ENCODE measurements at places on chromosomes 1 and 21. TPM values are rescaled to one million over a fixed set of nuclear protein-coding genes. Genes with fewer than 3 reads are reported as not detected.

SETD4 gene
- total RNA-seq, result 22.8 TPM

DNA sequence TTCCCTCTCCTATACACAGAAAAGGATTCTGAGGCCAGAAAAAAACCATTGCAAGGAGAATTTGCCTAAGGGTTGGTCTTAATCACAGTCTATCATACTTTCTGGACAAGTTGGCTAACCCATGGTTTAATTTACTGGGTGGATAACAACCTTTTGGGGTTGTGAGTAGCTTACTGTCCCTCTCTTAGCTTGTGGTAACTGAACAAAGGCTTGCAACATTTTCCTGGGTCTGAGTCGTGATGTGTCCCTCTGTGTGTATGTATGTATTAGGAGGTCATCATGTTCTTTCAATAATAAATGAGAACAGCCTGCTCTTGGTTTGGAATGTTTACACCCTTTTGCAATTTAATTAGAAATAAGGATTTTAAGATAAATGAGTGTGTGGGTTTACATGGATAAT, 36.7 kb downstream of the PAPPA2 start:
- H3K36me3 ChIP-seq, result no peaks in the 10 kb centered on the region
- DNase-seq, result no peak
- no peaks in the 10 kb centered on the region for H3K4me1 ChIP-seq
- H3K27ac ChIP-seq, result no peak overlapping the region

GRCh38 chr1:184354719-184355118, 32.1 kb upstream of the C1orf21 start:
- no peak overlapping the region for H3K27ac ChIP-seq
- no peaks in the 10 kb centered on the region for H3K27me3 ChIP-seq
- no peaks in the 10 kb centered on the region for H3K4me1 ChIP-seq
- H3K4me3 ChIP-seq, result no peak overlapping the region

C2CD2 gene
- total RNA-seq, result 20.1 TPM

DNA sequence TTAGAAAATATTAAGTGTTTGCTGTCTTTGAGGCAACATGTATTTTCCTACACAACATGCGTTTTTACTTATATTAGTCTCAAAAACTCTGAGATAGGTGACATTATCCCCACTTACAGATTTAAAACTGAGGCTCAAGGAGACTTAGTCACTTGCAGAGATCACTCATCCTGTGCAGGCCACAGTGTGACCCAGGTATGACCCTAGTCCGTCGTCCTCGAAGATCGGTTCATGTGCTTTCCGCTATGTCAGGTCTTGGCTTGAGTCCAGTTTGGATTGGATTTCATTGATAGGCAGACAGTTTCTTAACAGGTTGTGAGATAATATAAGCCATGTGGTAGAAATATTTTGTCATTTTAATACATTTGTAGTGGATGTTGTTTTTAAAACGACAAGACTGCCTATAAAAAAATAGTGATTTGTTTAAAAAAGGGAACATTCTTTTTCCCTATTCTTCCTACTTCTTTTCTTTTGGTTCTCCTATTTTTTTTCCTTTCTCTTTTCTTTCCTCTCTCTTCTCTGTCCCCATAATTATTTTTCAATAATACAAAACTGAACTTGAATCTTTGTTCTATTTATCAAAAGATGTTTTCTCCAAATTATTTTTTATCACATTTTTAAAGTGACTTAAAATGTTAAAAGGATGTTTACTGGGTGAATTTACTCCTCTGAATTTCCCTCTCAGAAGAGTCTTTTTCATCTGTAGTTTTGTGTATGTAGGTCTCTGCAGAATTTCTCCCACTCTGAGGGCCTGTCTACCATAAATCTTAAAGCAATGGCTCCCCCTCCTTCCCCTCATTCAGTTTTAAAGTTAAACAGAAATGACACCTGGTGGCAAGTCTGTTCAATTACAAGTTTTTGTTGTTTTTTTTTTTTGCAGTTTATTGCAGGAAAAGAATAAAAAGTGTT, 81.8 kb downstream of the PHTF1 start:
- peaks cover 3% of the 10 kb centered on the region for H3K36me3 ChIP-seq
- H3K4me3 ChIP-seq, result no peak overlapping the region
- H3K27ac ChIP-seq, result peak overlapping the region; percentile 6
- no peaks in the 10 kb centered on the region for H3K27me3 ChIP-seq

CSMD2 gene
- 16.0 TPM for total RNA-seq

DNA sequence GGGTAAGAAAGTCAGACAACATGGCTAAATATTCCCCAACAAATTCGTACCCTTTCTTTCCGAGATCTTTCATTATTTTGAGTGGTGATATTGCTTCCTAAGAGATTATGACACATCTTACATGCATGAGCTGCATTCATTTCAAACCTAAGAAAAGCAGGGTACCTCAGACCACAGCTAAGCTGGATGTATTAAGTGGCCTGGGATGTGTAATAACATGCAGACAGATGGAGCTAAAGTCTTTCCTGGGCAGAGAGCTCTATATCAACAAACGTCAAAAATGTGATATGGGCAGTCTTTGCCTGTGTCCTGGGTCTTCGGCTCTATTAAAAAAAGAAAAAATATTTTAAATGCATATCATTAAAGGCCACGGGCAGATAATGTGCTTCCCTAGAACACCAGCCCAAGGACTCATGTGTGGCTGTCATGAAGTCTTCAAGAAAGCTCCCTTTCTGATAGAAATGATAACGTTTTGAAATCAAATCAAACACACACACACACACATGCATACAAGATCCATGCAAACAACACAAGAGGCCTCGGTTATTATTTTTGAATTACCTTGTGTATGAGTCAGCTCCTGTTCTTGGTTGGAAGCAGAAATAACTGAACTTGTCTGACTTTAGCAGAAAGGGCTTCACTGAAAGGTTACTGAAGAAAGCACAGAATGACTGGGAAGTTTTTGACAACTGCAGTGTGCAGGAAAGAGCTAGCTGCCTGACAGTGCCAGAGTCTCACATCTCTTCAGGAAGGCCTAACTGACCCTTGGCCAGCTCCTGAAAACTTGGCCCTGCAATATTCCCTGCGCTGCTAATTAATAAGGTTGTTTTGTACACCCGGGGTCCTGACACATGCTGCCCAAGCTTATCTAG, 231.2 kb downstream of the DSCAM start:
- H3K27ac ChIP-seq, result no peak overlapping the region
- no peak overlapping the region for H3K4me3 ChIP-seq
- no peaks in the 10 kb centered on the region for H3K27me3 ChIP-seq
- H3K4me1 ChIP-seq, result peaks cover 7% of the 10 kb centered on the region
- H3K36me3 ChIP-seq, result no peaks in the 10 kb centered on the region

- H3K27me3 ChIP-seq, result no peaks in the 10 kb centered on the region
- no peaks in the 10 kb centered on the region for H3K4me1 ChIP-seq
- H3K36me3 ChIP-seq, result no peaks in the 10 kb centered on the region
- DNase-seq, result no peak
These were observed 95.0 kb downstream of the TLR5 start for GRCh38 chr1:223048026-223048425.

DNA sequence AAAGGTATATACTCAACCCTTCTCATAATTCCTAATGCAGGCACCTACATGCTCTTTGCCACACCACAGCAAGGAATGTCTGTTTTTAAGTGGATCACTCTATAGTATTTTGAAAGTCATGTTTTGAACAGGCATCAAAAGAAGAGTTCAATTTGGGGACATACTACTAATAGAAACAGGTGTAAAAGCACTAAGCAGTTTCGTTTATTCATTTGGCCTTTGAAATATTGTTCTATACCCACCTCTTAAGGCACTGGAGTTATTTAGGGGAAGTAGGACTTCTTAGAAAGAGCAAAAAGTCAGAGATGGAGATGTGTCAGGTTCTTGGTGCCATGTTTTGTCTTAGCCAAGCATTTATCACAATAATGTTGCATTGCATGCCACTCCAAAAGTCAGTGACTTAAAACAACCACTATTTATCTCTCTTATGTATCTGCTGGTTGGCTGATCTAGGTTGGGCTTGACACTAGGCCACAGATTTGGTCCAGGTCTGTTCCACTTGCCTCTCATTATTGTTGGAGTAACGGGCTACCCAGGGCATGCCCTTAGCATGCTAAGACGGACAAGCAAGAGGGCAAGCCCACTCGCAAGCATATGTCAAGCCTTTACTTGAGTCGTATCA, 107.5 kb downstream of the RGL1 start:
- H3K27ac ChIP-seq, result no peak overlapping the region
- H3K4me3 ChIP-seq, result no peak overlapping the region
- peaks cover 3% of the 10 kb centered on the region for H3K4me1 ChIP-seq
- H3K36me3 ChIP-seq, result peaks cover 24% of the 10 kb centered on the region

EXTL1 gene
- total RNA-seq, result 2.3 TPM

FAM72C gene
- total RNA-seq, result 1.2 TPM

- no peaks in the 10 kb centered on the region for H3K36me3 ChIP-seq
- H3K4me1 ChIP-seq, result peaks cover 11% of the 10 kb centered on the region
- H3K27me3 ChIP-seq, result no peaks in the 10 kb centered on the region
- DNase-seq, result no peak
These were observed 22.8 kb upstream of the C1orf174 start for GRCh38 chr1:3922851-3923250.

INAVA gene
- 5.7 TPM for total RNA-seq

DNA sequence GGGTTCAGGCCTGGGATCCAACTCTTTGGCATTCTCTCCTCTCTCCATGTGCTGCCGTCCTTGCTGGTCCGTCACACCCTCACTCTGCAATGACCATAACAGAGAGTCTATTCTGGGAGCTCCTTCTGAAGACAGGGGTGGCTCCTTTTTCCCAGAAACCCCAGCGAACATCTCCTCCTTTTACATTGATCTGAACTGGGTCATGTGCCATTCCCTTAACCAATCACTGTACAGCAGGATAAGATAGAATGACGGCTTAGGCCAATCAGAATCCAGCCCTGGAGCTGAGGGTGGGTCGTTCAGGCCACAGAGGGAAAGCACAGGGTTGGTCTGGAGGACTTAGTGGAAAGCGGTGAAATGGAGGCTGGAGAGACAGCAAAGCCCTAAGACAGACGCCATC, 740.1 kb downstream of the MATN1 start:
- no peak overlapping the region for H3K27ac ChIP-seq
- no peaks in the 10 kb centered on the region for H3K36me3 ChIP-seq
- no peaks in the 10 kb centered on the region for H3K27me3 ChIP-seq
- no peak for DNase-seq
- H3K4me3 ChIP-seq, result no peak overlapping the region
- peaks cover 6% of the 10 kb centered on the region for H3K4me1 ChIP-seq

DNA sequence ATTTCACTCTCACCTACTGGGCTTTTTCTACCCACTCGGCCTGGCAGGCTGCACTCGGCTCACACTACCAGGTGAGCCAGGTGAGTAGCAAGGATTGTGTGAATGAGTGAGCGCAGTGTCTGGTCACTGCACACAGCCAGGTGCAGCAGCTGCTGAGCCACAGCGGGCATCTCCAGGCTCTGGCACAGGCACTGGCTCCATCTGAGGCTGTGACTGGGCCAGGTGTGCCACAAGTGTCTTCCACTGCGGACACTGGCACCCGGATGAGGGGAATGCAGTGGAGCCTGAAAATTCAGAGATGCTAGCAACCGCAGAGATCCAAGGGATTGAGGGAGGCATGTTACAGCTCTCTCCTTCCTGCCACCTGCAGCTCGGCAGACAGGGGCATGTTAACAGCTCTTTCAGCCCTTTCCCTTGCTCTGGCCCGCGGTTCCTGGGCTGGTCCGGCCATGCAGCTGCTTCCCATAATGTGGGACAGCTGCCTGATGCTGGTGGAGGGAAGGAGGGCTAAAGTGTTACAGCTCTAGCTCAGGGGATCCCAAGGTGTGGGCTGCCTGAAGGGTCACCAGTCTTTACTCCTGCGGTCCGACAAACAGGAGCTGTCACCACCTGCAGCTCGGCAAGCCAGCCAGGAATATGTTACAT, 1038.3 kb downstream of the AMY1C start:
- H3K27me3 ChIP-seq, result no peaks in the 10 kb centered on the region
- DNase-seq, result no peak
- H3K36me3 ChIP-seq, result no peaks in the 10 kb centered on the region

DNA sequence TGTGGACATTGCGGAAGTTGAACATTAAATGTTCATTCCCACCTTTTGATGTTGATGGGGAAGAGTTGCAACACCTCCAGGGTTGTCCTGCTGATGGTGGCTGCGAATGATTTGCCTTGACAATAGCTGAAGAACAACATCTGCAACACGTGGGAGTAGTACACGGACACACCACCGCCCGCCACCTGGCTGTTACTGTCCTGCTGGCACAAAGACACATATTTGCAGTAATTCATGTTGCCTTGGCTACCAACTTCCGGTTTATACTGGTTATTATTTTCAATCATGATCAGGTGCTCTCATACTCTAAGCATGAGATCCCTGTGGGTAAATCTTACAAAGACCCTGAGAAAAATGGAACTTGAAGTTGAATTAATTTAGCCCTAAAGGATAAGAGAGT, 55.2 kb downstream of the UBR4 start:
- no peak overlapping the region for H3K4me3 ChIP-seq
- H3K27ac ChIP-seq, result no peak overlapping the region
- H3K27me3 ChIP-seq, result no peaks in the 10 kb centered on the region
- DNase-seq, result no peak
- peaks cover 69% of the 10 kb centered on the region for H3K36me3 ChIP-seq

RBBP5 gene
- 19.2 TPM for total RNA-seq

DNA sequence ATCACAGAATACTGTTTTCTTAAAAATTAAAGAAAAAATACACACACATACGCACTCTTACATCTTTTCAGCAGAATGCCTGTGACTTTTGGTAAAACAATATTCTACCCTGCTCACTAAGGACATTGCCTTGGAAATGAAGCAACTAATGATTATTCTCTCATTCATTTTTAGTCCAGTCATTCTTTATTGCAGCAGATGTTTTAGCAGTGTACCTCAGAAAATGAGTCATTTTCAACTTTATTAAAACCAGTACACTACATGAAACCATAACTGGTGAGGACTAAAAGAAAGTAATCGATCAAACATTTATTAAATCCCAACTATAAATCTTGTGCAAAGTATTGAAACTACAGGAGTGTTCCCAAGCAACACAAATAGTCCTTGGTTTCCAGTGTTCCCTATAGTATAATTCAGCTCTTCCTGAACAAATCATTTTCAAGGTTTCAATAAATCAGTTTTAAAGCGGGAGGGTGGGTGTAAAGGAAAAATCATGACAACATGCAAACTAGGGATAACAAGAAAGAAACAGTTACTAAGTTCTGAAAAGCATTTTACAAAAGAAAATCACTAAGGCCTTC, 114.2 kb downstream of the ADGRL4 start:
- no peaks in the 10 kb centered on the region for H3K4me1 ChIP-seq
- H3K4me3 ChIP-seq, result no peak overlapping the region
- peak; percentile 10 for DNase-seq
- no peak overlapping the region for H3K27ac ChIP-seq
- H3K27me3 ChIP-seq, result no peaks in the 10 kb centered on the region
- no peaks in the 10 kb centered on the region for H3K36me3 ChIP-seq

DNA sequence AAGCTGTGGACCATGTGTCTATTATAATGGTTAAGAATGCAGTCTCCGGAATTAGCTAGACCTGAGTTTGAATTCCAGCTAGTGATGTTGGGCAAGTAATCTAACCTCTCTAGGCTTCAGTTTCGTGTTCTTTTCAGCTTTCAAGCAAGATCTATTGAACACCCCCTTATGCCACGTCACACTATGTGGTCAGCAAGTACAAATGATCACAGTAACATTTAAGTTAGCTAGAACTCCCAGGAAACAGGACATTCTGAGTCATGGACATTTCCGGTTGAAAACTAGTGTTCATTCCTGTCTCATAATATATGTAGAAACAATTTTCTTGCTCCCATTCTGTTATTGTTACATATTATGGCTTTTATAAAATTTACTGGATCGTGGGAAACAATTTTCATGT, 34.0 kb upstream of the NHLH2 start:
- H3K36me3 ChIP-seq, result no peaks in the 10 kb centered on the region
- no peak overlapping the region for H3K27ac ChIP-seq
- H3K4me3 ChIP-seq, result no peak overlapping the region
- no peaks in the 10 kb centered on the region for H3K4me1 ChIP-seq
- no peak for DNase-seq

GRCh38 chr1:61387829-61388228, 305.5 kb downstream of the NFIA start:
- H3K4me3 ChIP-seq, result no peak overlapping the region
- H3K4me1 ChIP-seq, result peaks cover 2% of the 10 kb centered on the region
- H3K27ac ChIP-seq, result no peak overlapping the region
- H3K27me3 ChIP-seq, result no peaks in the 10 kb centered on the region
- peaks cover 3% of the 10 kb centered on the region for H3K36me3 ChIP-seq
- DNase-seq, result no peak
